ENCODE measurements at places on chromosomes 2 and 18. TPM values are rescaled to one million over a fixed set of nuclear protein-coding genes. Genes with fewer than 3 reads are reported as not detected.

- H3K27me3 ChIP-seq = no peaks in the 10 kb centered on the region
- H3K36me3 ChIP-seq = peaks cover 34% of the 10 kb centered on the region
- H3K27ac ChIP-seq = no peak overlapping the region
- peaks cover 18% of the 10 kb centered on the region for H3K4me1 ChIP-seq
- no peak for DNase-seq
Measured at GRCh38 chr2:99159594-99159993, 4.8 kb downstream of the LIPT1 start.

- H3K27me3 ChIP-seq = no peaks in the 10 kb centered on the region
- no peaks in the 10 kb centered on the region for H3K36me3 ChIP-seq
- H3K4me1 ChIP-seq = no peaks in the 10 kb centered on the region
- H3K27ac ChIP-seq = no peak overlapping the region
- no peak for DNase-seq
Measured at GRCh38 chr2:40457837-40458236, 5.9 kb upstream of the SLC8A1 start.

- no peak overlapping the region for H3K27ac ChIP-seq
- DNase-seq = no peak
- no peaks in the 10 kb centered on the region for H3K36me3 ChIP-seq
- H3K27me3 ChIP-seq = peaks cover 1% of the 10 kb centered on the region
- no peak overlapping the region for H3K4me3 ChIP-seq
Measured at GRCh38 chr18:50117863-50118262, 77.1 kb downstream of the MYO5B start.

TACR1 gene
- total RNA-seq = not detected

KLHL30 gene
- total RNA-seq = not detected

MAPK4 gene
- not detected for total RNA-seq

GRCh38 chr18:13809531-13810255 is 14.3 kb upstream of the MC5R start:
- no peak for DNase-seq
- no peaks in the 10 kb centered on the region for H3K4me1 ChIP-seq
- no peak overlapping the region for H3K27ac ChIP-seq
- H3K27me3 ChIP-seq = no peaks in the 10 kb centered on the region

C2orf80 gene
- not detected for total RNA-seq

UGT1A7 gene
- 0.18 TPM for total RNA-seq

DPY30 gene
- 67.5 TPM for total RNA-seq

- H3K27ac ChIP-seq = no peak overlapping the region
- DNase-seq = no peak
- H3K27me3 ChIP-seq = no peaks in the 10 kb centered on the region
- no peaks in the 10 kb centered on the region for H3K36me3 ChIP-seq
- no peaks in the 10 kb centered on the region for H3K4me1 ChIP-seq
- H3K4me3 ChIP-seq = no peak overlapping the region
Measured at GRCh38 chr2:218032336-218033171, 29.8 kb upstream of the TNS1 start.

All from Karpas-422 (cell line).